ENCODE measurements at places on chromosomes 2 and 18.

GRCh38 chr2:231693956-231694355 is 14.4 kb upstream of the PTMA start:
- no peak for DNase-seq

DNA sequence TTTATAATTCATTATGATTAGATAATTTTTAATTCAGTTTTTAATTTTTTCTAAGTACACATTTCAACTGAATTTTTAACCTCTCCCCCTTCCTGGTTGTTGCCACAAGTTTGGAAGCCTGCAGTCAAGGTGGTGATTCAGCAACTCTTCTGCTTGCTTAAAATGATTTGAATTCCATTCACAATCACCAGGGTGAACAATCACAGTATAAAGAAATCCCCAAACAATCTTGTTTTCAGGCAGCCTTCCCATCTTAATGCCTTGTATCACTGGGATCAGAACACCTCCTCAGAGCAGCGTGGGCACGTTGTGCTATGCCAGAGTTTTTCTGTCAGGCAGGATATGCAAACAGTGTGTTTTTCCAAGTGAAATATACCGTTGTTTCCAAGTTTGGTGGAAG is 46.7 kb upstream of the BARD1 start:
- DNase-seq = no peak

GRCh38 chr18:6145645-6146306 is 250.5 kb upstream of the TMEM200C start:
- DNase-seq = no peak

- DNase-seq = no peak
These were observed 57.7 kb downstream of the RRM2 start for GRCh38 chr2:10180229-10180628.

GRCh38 chr2:72921088-72921851 is 4.0 kb downstream of the EMX1 start:
- no peak for DNase-seq

- DNase-seq = no peak
These were observed 44.4 kb downstream of the EXOC6B start for GRCh38 chr2:72781480-72781879.

DNA sequence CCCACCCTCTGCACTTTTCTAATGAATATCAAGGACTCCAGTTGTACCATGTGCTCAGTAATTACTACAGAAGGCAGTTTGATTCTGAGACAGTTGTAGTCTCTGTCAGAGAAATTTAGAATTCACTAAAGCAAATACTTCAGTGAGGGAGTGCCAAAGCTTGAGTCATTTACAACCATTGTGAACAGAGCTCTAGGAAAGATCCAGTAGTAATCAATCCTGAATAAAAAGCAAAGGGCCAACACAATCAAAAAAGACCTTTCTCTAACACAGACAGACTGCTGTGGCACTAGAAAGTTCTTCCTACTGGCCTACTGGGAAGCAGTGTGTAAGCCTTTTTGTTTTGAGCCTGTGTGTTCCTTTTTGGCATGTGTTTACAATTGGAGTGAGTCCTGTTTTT is 135.6 kb upstream of the UNC80 start:
- no peak for DNase-seq

GRCh38 chr2:239594019-239594771 is 193.4 kb upstream of the HDAC4 start:
- DNase-seq = no peak

DNA sequence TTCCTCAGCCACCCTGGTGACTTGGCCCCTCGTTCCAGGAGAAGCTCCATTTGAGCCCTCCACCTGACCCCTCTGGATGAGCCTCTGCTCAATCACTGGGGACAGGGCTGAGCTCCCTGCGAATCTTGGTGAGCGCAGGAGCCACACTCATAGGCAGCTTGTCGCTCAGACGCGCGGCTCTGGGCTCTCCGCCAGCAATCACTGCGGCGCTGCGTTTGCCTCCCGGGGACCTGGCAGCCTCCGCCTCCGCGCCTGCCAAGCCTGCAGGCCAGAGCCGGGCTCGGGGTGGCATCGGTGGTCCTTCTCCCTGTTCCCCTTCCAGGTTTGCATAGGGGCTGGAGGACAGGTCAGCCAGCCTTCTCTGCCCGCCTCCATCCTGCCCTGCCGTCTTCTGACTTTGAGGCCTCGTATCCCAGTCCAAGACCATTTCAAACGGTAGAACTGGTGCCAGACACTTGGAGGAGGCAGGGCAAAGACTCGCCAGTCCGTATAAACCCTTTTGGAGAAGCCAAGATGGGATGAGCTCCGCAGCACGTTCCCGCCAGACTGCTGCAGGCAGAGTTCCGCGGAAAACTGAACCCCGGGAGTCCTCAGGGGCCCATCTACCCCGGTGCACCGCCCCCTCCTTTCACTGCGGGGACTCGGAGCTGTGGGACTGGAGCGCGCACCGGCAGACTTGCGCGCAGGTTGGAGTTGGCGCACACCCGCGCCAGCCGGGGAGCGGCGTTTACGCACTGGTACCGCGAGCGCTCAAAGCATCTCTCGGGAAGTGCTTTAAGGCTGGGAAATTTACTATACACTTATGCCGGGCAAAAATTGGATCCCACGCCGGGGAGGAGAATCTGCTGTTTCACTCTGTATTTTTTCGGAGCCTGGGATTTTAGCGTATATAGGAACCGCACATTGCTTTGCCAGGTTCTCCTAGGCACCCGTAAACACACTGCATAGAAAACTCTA is 1.1 kb upstream of the TACR1 start:
- DNase-seq = no peak

DNA sequence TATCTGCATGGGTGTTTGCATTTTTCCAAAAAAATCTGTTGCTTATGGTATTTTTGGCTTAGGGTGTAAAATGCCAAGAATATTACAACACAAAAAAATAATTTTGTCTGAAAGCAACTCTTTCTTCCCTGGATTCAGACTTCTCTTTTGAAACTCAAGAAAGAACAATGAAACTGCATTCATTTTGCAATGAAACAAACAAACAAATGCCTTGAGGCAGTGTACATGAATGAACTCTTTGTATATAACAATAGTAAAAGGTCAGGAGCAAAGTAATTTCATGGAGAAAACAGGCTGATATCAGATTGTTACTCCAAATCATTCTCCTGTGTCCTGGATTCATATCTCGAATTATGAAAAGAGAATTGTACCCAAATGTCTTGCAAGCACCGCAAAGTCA is 301.6 kb upstream of the CDH20 start:
- DNase-seq = no peak

- DNase-seq = no peak
These were observed 17.2 kb downstream of the GKN2 start for GRCh38 chr2:68935471-68935870.

GRCh38 chr2:51650769-51651168 is 618.8 kb upstream of the NRXN1 start:
- no peak for DNase-seq

DNA sequence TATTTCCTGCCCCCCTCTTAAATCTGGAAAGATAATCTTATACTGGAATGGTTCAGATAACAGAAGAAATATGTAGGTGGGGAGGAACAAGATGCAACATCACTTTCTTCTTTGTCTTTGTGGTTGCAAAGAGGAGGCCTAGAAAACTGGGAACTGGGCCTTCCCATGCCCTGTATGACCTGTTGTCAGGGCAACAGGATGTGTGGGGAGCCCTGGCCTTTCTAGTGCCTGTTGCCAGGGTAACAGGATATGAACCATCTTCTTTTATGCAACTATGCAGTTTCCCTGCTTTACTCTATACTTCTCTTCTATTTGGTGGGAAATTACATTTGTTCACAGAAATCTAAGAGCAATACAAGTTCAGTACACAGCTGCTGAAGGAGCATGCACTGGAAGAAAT is 79.8 kb upstream of the PDE1A start:
- no peak for DNase-seq

DNA sequence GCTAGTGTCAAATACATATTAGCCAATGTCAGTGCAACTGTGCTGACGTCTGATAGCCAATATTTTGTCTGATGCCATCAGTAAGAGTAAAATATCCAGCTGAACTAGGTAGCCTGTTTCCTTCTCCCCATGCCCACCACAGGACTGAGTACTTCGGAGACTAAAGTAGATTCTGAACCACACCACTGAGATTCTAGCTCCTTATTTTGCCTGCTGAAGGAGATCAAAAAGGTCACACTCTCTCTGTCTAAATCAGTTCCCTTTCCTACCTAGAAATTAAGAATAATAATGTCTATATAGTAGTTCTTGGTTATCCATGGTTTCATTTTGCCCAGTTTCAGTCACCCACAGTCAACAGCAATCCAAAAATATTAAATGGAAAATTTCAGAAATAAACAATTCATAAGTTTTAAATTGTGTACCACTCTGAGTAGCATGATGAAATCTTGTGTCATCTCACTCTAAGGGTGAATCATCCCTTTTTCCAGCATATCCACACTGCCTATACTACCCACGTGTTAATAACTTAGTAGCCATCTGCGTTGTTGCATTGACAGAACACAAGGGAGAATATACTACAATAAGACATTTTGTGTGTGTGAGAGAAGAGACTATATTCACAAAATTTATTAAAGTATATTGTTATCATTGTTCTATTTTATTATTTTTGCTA is 1043.3 kb upstream of the PIK3C3 start:
- no peak for DNase-seq

All from esophagus squamous epithelium (tissue), 5 donors.